ENCODE measurements at places on chromosomes 1 and 21.

- DNase-seq, result peak; percentile 46
Measured at GRCh38 chr21:45152265-45152746, 77.9 kb downstream of the ADARB1 start.

DNA sequence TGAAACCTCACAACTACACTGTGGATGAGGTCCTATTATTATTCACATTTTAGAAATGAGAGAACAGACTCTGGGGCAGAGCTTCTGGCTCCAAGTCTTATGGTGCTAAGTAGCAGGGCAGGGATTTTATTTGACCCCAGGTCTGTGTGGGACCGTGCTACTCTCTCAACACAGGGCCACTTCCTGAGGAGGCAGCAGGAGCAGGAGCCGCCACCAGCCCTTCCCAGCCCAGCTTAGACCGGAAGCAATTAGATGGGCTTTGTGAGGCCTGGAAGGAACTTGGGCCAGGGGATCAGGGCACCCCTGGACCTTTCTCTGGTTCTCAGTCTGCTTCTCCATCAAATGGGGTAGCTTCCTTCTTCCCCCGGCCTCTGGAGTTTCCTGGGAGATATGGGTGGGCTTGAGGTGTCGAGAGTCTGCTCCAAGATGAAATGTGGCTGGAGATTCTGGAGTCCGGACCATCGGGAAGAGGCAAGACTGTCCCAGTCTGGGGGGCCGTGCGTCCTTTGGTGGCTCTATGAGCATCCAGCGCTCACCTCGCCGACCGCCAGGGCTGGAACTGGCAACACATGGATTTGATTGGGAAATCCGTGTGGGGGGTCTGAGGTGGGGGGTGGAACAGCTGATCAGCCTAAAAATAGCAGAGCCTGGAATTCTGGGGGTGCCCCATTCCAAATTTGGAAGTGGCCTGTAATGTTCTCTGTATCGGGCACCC, 136.8 kb downstream of the FOXD2 start:
- no peak for DNase-seq

DNA sequence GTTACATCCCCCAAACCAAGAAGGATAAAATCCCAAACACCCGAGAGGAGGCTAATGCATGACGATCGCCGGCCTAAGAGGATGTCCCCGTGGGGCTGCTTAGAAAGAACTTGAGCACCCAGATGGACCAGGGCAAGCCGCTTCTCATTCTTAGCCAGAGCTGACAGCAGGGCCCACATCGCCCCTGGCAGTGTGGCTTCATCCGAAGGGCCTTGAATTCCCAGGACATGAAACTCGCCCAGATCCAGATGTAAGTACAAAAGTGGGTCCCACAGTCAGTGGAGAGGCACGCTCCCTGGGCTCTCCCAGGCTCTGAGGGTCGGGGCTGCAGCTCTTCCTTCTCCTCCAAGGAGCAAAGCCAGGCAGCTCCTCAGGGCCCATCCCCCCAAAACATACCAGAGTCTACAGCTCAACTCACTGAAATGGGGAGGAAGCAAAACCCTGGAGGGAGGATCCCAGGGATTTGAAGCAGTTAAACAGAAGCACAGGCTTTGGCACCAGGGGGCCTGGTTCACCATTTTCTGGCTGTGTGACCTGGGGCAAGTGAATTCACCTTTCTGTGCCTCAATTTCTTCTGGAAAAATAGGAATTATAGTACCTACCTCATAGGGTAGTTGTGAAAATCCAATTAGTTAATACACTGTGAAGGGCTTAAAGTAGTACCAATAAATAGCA, 85.6 kb downstream of the MAN1C1 start:
- DNase-seq, result no peak

- DNase-seq, result no peak
Measured at GRCh38 chr1:40742363-40743061, 41.1 kb upstream of the KCNQ4 start.

DNA sequence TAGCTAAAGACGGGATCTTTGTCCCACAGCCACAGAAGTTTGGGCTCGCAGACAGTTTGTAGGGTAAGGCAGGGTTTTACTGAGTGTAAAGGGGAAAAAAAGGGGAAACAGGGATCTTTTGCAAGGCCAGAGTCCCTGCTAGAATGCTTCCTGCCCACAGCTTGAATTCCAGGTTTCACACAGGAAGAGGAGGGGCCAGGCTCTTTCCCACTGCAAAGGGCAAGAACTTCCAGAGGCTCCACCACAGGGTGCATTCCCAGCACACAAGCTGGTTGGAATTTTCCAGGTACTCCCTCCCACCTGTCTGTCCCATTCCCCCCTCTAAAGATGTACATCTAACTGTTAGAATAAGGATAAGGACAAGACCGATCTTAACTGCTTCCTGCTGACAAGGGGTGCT, 1126.9 kb downstream of the KCNT2 start:
- no peak for DNase-seq

DNA sequence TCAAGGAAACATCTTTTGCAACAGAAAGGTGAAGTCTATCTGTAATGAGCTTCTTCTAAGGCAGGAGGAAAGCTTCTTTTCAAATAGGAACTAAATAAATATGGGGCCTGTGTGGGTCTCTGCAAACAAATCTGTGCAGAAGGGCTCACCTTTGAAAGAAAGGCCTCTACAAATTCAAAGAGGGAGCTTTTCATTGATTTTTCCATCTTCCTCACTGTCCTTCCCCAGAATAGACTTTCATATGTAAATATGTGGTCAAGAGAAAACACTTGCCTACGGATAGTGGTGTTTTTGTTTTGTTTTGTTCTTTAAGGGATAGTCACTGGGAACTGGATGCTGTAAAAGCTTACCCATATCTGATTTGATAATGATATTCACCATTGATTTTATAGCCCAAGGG, 223.4 kb downstream of the DSCAM start:
- DNase-seq, result no peak

Measured in psoas muscle (tissue), 8 donors.